WERI-Rb-1 (cell line): ENCODE measurements at places on chromosomes 12 and 14.

DNA sequence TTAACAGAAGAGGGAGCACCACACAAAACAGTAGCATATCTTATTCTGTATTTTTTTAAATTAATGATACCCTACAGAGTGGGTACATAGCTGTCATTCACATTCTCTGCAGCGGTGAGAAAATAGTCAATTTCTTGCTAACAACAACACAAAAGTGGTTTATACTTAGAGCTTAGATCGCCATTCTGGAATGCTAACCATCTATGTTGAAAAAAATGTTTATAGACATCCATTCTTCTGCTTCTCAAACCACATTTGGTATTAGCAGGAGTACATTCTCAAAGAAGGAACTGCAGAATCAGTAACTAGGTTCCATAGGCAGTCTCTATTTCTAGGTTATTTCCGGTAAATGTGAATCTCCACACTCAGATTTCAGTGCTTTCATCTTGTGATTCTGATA lies 185.9 kb downstream of the PPFIA2 start:
- no peak for DNase-seq

DNA sequence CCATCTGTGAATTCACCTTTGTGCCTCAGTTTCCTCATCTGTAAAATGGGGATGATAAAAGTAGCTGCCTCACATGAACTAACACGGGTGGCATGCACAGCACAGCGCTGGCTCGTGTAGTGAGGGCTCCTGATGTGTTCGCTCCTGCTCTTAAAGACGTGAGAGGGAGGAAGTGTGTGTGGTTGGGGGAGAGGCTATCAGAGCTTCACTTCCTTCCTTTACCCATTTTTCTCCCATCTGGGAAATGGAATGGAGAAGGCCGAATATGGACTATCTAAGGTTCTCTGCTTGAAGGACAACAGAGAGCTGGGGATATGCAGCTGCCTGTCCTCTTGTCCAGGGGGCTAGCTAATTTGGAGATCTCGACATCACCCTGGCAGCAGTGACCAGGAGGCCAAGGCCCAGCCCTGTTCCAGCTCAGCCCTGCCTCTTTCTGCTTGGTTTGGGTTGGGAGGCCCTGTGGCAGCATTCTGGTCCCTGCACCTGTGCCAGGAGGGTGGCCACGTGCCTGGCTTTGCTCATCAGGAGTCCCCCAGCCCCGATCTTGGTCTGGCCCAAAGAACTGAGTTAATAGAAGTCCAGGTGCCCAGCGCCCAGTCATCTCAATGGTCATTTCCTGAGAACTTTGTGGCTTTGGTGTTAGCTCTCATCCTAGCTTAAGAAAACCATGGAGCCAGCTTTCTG lies 44.5 kb upstream of the ESRRB start:
- DNase-seq: no peak

DNA sequence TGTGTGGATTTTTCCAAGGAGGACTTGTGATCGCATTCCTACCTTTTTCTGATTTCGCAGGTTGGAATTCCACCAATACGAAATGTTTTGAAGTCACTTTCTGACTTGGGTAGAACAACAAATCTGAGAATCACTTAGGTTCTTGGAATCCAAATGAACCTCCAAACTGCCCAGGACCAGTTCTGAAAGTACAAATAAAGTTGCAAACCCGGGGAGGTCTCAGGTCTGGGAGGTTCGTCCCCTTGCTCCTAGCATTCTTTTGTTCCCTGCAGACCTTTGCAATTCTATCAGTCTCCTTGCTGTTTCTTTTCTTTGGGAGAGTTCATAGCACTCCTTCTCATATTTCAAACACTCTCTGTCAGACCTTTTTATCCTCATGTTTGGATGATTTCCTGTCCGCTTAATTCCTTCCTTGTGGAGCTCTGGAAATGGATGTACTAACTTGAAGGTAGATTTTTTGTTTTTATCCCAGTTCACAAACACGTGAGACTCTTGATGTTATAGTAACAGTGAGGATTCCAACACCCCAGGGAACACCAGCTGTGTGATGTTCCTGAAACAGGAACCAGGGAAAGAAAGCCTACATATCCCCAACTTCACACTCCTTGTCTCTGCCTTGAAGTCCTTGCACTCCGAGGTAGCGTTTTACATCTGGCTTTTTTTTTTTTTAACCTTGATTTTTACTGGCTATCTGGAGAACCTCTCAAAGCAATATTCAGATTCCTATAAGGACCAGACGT lies 70.6 kb downstream of the TMEM132C start:
- no peak for DNase-seq

DNA sequence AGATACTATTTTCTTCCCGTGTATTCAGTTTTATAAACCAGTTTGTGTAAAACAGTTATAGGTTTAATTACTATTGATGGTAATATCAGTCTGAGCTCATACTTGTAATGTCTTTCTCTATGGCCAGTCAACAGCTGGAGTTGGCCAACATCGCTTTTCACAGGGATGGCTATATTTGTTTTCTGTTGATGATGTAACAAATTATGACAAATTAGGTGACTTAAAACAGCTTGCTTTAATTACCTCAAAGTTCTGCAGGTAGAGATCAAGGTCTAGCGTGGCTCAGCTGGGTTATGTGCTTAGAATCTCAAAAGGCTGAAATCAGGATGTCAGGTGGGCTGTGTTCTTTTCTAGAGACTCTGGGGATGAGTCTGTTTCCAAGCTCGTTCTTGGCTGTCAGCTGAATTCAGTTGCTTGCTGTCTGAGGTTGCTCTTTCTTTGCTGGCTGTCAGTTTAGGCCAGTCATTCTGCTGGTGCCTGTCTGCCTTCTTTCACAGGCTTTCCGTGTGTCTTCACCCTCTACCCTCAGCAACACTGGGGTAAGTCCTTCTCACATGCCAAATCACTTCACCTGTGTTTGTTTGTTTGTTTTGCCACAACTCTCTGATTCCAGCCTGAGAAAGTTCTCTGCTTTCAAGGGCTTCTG lies 370.2 kb upstream of the E2F7 start:
- DNase-seq: no peak

GRCh38 chr14:52607061-52607460 lies 54.4 kb downstream of the GPR137C start:
- no peak for DNase-seq

GRCh38 chr14:105203057-105203531 lies 22.0 kb upstream of the NUDT14 start:
- peak; percentile 80 for DNase-seq

GRCh38 chr14:23377573-23378563 lies 1.0 kb downstream of the CMTM5 start:
- no peak for DNase-seq

DNA sequence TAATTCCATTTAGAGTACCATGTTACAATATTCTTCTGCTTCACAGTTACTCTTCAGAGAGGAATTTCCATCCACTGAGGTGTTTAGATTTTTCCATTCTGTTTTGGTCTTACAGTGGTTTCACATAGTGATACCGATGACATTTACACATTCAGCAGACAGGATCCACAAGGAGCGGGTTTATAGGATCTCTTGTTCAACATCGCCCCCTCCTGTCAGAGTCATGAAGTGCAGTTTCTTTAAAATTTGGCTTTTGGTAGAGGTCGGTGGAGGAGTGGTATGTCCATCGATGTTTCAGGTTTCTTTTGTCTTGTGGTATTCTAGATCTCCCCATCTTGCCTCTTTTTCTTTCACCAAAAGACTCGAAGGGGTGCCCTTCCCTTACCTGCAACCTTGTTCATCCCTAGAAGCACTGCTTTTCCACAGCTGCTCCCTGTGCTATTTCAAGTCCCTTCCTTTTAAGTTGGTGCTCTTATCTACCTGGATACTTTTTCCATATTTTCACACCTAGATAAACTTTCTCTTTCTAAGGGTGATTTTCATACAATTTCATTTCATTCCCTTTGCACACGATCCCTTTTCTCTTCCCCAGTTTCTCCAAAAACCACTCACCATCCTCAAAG lies 181.3 kb downstream of the ITPR2 start:
- DNase-seq: peak; percentile 45

DNA sequence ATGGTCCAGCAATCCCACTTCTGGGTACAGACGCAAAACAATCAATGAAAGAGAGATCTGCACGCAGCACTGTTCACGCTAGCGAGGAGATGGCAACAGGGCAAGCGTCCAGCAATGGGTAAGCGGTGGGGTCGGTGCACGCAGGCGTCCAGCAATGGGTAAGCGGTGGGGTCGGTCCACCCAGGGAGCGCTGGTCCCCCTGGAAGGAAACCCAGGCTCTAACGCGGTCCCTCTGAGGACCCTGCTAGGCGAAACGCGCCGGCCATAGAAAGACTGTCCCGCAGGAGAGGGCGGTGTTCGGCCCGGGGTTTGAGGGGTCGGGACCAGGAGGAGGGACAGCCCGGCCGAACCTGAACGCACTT lies 618 bp upstream of the PGAM5 start:
- no peak for DNase-seq

DNA sequence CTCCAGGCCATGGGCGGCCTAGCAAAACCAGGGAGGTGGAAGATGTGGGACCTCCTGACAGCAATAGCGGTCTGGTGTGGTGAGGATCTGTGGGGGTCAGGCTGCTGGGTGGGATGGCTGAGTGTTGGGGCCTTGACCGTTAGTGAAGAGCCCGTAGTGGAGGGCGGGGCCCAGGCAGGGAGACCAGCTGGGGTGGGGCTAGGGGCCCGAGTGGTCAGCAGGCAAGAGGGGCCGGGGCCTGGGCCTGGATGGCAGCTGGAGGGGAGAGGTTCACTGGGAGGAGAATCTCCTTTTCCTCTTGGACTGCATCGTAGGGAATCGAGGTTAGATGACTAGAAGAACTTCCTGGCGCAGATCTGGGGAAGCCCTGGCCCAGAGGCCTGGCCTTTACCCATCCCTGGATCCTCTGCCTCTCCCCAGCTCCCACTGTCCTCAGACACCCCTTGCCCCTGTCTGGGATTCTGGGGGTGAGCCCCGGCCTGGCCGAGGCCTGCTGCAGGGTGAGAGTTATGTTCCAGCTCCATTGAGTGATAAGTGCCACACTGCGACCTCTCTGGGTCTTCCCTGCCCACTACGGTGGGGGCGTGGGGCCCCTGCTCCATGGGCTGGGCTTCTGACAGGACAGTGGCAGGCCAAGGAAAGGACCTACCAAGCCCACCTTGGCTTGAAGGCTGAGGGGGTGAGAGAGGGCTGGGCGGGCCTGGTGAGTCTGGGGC lies 47.1 kb downstream of the KRT80 start:
- no peak for DNase-seq
